ENCODE measurements at places on chromosomes 2 and 18.

- DNase-seq = no peak
Observed at GRCh38 chr2:72128843-72129227, 18.8 kb downstream of the CYP26B1 start.

- no peak for DNase-seq
Observed at GRCh38 chr2:31297751-31298150, 63.8 kb downstream of the EHD3 start.

DNA sequence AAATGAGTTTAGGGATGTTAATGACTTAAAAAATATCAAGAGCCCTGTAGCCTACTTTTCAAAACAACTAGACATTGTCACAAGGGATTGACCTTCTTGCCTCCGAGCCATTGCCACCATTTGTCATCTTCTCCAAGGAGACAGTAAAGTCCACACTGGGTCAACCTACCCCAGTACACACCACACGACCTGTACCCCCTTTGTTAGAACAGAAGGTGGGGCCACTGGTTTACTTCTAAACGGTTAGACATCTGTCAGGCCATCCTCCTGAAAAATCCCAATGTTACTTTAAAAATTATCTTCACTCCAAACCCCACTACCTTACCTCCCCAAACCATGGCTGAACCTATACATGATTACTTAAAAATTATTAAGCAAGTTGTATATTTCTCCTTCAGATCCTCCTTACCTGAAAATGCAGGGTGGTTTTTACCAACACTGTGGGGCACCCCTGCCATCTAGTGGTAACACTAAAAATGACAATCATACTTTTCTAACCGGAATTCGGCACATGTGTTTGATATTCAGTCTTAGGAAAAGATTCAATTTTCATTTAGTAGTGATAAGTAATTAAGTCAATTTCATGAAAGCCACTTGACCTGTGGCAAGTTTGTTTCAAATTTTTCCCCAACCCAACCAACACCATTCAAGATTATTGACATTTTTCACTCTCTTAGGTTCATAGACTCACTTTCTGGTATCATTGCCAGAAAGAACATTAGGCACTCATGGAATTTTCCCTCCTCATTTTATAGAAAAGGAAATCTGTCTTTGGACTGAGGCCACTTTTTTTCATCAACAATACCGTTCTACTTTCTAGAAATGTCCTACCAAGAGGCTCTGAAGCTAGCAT is 265.3 kb upstream of the PKDCC start:
- DNase-seq = peak; percentile 61

DNA sequence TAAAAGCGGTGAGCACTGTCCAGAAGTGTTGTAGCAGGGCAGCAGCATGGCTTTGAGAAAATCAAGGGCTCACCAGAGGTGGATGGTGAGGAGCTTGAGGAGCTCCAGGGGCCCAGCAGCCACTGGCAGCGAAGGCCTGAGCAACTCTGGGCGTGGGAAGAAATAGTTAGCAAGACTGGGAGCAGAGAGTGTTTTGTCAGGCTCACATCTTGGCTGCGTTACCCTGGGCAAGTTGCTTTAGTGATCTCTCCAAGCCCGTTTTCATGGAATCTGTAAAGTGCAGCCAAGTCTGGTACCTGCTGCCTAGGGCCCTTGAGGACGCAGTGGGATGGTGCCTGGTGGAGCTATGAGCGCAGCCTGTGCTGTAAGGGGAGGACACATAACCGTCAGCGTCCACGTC is 78.3 kb downstream of the SH3BP4 start:
- DNase-seq = no peak

DNA sequence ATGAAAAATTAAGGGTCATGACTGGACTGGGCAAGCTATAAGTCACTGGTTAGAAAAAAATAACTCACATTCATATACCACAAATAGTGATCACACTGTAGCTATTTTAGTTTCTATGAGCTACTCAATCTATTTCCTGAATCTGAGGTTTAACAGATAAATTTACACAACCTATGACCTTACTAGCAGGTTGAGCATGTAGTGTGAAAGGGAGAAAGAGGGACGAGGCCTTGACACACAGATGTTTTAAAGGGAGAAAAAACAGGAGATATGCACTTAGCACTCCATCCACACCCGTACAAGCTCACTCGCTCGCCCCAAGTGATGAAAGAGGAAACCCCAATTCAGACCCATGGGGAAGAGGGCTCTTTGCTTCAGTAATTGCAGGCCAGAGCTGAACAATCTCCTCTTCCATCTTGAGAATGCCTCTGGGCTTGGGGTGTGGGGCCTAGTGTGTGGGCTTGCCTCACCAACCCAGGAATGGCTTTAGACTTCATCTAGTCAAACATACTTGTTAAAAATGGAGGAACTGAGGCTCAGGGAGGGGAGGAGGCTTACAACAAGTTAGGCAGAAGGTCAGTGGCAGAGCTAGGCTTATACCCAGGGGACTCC is 10.7 kb downstream of the CYRIA start:
- no peak for DNase-seq

- no peak for DNase-seq
Observed at GRCh38 chr2:133157141-133157540, 411.1 kb downstream of the NCKAP5 start.

DNA sequence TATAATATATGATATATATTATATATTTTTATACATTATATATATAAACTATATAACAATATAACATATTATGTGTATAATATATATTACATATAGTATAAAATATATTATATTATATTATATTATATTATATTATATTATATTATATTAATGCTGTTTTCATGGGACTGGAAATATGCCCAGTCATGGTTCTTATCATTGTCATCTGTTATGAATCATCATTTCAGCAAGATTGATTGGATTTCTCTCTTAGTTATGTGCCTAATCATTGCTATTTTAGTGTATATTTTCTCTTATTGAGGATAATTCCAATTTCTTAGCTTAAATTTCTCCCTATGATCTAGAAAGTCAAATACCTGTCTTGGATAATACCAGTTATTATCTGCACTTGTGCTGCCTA is 617.8 kb downstream of the TRIB2 start:
- DNase-seq = no peak

GRCh38 chr2:3125001-3125760 is 252.4 kb downstream of the EIPR1 start:
- no peak for DNase-seq

DNA sequence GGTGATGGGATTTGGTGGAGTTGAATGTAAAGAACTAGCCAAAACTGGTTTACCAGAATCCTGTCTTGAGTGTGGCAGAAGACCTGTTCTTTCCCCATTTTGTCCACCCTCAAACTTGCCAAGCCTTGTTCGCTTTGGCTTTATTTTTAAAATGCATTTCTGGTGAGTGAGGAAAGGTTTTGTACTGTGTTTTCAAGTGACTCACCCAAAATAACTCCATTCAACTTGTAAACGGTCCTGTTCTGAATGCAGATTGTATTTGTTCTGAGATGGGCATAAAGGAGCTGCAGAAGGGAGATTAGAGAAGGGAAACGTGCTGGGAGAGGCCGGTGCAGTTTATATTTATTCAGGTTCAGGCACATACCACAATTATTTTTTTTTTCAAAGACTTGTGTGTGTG is 5.3 kb upstream of the ITPRID2 start:
- DNase-seq = no peak

DNA sequence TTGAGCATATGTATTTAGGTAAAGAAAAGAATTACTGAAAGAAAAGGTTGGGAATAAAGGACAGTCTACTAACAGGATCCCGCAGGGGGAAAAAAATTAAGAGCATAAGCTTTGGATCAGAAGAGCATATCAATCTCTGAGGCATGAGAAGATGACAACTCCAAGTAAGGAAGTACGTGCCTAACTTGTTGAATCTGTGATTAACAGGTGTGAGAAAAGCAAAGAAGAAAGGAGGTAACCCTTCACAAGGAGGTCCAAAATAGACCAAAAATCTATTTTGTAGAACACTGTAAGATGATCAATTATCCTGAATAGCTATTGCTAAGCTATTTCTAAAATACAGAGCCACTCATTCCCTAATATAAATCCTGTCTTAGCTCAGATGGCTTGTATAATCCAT is 32.8 kb downstream of the TRIP12 start:
- no peak for DNase-seq

GRCh38 chr2:18552351-18553077 is 7.9 kb downstream of the RDH14 start:
- DNase-seq = no peak

GRCh38 chr2:222074674-222075073 is 224.1 kb downstream of the PAX3 start:
- DNase-seq = no peak

GRCh38 chr2:54631755-54632154 is 91.7 kb upstream of the EML6 start:
- no peak for DNase-seq

- DNase-seq = no peak
Observed at GRCh38 chr2:9539531-9539930, 16.1 kb downstream of the ADAM17 start.

DNA sequence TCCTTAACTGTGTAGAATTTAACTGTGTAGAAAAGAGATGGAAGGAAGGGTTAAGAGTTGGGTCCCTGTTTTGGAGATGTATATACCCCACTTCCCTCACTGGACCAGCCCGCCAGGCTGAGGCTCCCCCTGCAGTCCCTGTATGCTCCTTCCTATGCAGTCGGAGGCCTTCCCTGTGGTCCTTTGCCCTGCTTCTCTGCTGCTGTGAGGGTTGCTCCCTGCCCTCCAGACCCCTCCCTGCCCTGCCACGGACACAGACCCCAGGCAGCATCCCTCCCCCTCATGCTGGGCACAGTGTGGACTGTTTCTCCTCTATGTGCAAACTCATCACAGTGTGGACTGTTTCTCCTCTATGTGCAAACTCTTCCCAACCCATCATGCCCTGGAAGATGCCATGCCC is 88.7 kb downstream of the TGOLN2 start:
- no peak for DNase-seq

DNA sequence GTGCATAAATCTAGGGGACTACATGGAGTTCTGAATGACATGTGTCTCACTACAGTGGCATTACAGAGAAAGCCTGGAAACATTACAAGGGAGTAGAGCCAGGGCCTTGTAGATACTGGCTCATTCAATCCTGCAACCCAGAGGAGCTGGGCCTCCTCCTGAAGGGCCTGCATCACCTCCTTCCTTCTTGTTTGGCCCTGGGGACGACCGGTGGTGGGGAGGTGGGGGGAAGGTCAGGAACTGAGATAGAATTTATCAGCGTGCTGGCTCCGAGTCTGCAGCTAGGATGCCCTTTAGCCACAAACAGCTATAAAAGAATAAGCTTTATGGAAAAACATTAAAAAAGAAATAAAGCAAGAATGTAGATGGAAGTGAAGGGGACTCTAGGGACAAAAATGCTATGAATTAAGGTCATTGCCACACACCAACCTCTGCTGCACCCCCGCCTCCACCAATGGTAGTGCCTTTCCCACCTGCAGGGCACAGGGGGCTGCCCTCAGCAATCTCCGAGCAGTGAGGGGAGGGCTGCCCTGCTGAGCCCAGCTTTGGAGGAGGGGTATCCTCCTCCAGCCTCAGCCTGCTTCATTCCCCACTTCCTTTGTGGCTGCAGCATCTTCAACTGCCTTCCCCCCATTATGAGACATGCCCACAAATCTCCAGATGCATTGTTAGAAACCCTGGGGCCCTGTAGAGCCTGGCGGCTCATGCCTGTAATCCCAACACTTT is 149.0 kb downstream of the MSH2 start:
- DNase-seq = no peak

DNA sequence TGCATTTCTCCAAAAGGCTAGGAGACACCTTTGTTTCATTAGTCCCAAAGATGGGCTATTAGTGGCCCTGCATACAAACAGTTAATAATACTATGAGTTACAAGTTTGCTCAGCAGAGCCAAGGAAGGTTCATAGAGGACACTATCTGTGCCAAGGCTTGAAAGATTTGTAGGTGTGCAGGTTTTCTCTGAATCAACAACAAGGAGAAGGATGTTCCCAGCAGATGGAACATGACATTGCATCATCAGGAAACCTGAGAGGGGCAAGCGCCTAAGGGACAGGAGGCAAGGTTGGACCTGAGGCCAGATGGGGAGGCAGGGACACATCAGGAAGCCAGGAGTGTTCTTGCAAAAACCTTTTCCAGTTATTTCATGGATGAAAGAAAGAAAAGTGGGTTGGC is 35.4 kb upstream of the STK17B start:
- DNase-seq = peak; percentile 40

DNA sequence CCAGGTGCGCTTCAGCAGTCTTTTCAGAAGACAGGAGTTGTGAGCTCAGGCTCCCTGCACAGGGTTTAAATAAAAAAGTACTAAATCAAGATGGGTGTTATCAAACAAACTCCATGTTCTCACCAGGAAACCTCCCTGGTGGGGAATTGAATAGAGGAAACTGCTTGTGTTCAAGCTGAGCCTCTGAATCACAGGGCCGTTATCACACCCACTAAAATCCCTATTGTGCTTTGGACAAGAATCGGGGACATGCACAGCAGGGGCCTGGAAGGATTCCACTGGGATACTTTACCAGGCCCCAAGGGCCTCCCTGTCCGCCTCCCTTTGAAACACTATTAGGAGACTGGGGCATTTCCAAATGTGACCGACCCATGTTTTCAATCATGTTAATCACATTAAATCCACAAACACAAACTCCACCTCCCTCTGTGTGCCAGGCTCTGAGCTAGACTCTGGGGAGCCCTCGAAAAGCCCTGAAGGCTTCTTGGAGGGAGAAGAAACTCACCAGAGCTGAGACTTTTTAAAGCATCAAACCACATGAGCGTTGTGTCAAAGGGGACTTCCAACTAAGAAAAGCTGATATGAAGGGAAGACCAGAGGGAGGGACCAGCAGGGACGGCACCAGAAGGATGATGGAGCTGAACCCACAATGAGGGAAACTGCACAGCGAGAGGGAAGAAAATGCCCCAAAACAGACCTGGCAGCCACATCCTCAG is 458.7 kb upstream of the ID2 start:
- no peak for DNase-seq

DNA sequence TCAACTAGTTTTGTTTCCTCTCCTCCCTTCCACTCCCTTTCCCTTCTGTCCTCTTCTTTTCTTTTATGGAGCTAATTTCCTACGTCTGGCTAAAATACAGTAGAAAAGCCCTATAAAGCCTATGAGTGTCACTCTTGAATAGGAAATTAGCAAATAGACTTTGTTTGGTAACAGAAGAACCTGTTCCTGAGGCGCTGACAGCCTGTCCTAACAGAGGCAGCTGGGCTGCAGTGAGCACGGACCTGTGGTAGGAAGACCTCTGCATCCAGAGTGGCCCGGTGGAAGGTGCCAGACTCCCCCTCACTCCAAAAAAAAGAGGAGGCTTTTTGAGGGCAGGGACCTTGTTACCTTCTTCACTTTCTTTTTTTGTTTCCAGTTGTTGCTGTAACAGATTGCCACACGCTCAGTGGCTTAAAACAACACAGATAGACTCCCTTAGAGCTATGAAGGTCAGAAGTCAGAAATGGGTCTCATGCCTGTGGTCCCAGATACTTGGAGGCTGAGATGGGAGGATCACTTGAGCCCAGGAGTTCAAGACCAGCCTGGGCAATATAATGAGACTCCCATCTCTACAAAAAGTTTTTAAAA is 81.2 kb upstream of the TXNDC2 start:
- DNase-seq = no peak

GRCh38 chr2:38546585-38546984 is 56.1 kb downstream of the HNRNPLL start:
- DNase-seq = no peak

Data from Caco-2 (cell line).